ENCODE measurements at places on chromosomes 11 and 22.

DNA sequence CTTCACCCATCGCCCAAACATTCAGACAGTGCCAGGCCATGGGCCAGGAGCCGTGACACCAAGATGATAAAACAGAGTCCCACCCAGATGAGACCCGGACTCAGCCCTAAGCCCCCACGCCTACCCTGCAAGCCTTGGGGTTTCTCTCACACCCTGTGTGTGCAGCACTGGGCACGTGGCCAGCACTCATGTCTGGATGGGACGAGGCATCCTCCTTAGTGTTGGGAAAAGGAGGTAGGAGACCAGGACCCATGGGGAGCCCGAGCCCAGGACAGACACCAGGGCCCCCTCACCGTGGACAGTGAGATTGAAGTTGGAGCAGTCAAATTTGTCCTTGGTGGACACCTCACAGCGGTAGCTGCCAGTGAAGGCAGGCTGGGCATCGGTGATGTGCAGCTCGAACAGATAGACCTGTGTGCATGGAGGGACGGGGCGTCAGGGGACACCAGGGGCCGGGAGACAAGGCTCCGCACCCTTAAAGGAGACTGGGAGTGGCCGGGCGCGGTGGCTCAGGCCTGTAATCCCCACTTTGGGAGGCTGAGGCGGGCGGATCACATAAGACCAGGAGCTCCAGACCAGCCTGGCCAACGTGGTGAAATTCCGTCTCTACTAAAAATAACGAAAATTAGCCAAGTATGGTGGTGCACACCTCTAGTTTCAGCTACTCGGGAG is 4.2 kb downstream of the MYBPC3 start:
- H3K4me1 ChIP-seq: no peaks in the 10 kb centered on the region
- H3K27ac ChIP-seq: no peak overlapping the region
- DNase-seq: no peak

DNA sequence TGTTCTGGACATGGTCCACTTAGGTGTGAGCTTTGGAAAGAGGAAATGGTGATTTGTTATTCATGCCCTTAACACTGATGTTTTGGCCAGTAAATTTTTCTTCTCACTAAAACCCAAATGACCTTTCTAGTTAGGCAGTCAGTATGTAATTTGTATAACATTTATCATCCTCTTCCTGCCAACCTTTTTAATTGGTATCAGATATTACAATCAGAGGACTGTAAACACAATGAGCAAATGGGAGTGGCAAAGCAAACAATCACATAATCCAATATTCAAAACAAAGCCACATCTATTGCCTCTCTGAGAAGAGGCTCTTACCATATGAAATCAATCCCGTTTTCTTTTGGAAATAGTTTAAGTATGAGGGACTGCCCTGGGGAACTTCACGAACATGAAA is 49.1 kb downstream of the BBOX1 start:
- no peaks in the 10 kb centered on the region for H3K36me3 ChIP-seq
- no peak overlapping the region for H3K4me3 ChIP-seq
- H3K27me3 ChIP-seq: no peaks in the 10 kb centered on the region
- no peak overlapping the region for H3K27ac ChIP-seq
- H3K4me1 ChIP-seq: no peaks in the 10 kb centered on the region
- no peak for DNase-seq

DNA sequence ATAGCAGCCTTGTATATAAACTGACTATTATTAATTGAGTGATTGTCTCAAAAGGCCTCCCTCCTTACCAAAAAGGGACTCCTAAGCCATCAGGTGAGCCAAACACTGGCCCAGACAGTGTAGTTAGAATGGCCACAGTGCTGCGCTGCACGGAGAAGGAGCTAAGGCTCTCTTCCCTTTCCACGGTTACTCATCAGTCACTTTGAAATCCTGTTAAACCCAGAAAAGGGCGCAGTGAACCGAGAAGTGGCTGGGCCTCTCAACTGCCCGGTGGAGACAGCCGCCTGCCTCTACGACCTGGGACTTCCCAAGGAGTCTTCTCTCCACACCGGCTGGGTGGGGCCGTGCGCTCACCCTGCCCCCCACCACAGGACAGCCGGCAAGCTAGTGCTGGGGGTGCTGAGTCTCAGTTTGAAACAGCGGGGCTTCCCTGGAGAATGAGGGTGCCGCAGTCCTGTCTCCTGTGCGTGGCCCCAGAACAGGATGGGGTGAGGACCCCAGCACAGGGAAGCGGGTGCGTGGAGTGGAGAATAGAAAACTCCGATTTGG is 1.3 kb downstream of the MYH9 start:
- H3K4me3 ChIP-seq: peak overlapping the region; percentile 90
- no peaks in the 10 kb centered on the region for H3K36me3 ChIP-seq
- H3K27me3 ChIP-seq: no peaks in the 10 kb centered on the region
- peak overlapping the region; percentile 100 for H3K27ac ChIP-seq
- H3K4me1 ChIP-seq: peaks cover 61% of the 10 kb centered on the region

DNA sequence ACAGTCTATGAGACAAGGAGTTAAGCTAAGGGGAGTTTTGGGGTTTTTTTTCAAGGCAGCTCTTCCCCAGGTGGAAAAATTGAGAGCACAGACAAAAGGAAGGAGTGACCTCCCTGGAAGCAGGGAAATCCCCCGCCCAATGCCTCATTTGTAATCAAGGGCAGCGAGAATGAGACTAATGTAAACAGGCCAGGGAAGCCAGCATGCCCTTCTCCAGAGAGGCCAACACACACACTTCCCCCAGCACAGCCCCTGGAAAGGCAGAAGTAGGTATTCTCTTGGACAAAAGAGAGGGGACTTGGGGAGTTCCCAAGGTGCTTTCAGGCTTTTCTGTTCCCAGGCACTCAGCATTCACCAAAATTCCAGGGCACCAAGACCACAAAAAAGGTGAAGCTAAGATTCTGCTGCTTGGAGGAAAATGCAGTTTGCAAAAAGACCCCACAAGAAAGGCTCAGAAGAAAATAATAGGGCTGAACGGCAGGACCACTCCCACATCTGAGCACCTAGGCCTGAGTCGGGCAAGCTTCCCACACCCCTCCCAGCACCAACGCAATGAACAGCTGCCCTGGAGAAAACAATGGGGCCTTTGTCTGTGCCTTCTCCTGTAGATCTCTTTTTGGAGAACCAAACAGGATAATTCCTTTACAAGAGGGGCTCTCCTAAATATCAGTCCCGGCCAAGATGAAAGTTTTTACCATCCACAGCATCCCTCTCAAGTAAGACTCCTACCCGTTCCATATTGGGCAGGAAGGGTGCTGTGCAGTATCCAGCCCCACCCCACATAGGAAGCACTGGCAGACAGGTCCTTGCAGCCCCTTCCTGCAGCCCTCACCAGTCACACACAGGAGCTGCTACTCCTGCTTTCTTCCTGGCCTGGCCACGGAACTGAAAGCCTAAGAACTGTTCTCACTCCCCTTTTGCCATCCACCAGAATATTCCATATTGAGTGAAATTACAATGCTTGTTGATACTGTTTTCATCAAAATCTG is 70.7 kb upstream of the AKIP1 start:
- no peaks in the 10 kb centered on the region for H3K27me3 ChIP-seq
- H3K27ac ChIP-seq: peak overlapping the region; percentile 68
- peaks cover 19% of the 10 kb centered on the region for H3K4me1 ChIP-seq
- H3K36me3 ChIP-seq: no peaks in the 10 kb centered on the region
- H3K4me3 ChIP-seq: no peak overlapping the region

DNA sequence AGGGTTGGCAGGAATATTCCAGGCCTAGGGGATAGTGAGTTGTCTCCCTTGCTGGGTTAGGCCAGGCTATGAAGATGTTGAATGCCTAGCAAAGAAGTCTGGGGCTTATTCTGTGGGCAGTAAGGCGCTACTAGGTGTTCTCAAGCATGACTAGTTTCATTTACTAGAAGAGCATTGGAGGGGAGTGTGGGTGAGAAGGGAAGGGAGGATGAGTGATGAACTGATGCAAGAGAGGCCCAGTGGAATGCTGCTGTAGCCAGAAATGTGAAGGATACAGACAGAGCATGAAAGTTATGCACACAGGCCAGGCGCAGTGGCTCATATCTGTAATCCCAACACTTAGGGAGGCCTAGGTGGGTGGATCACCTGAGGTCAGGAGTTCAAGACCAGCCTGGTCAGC is 33.5 kb downstream of the POU2F3 start:
- H3K27ac ChIP-seq: no peak overlapping the region
- no peak overlapping the region for H3K4me3 ChIP-seq
- H3K27me3 ChIP-seq: peaks cover 29% of the 10 kb centered on the region
- H3K36me3 ChIP-seq: no peaks in the 10 kb centered on the region

DNA sequence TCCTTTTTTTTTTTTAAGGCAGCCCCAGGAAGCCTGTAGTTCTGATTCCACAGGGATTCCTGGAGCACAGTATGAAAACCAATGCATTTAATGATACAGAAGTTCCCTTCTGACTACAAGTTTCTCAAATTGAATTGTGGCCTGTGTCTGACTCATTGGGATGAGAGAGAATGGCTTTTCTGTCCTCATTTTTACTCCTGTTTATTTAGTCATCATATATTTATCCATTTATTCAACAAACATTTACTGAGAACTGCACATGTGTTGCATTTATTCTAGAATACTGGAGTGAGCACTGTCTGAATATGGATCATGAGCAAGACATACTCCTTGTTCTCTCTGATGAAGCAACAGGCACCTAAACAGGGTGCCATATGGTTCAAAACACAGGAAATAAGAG is 231.2 kb downstream of the NTM start:
- no peaks in the 10 kb centered on the region for H3K36me3 ChIP-seq
- DNase-seq: no peak
- H3K4me1 ChIP-seq: no peaks in the 10 kb centered on the region
- H3K27me3 ChIP-seq: no peaks in the 10 kb centered on the region

GRCh38 chr11:105588001-105588400 is 21.9 kb upstream of the GRIA4 start:
- DNase-seq: no peak
- H3K4me3 ChIP-seq: no peak overlapping the region
- no peak overlapping the region for H3K27ac ChIP-seq
- H3K27me3 ChIP-seq: no peaks in the 10 kb centered on the region

- H3K27ac ChIP-seq: peak overlapping the region; percentile 34
- no peaks in the 10 kb centered on the region for H3K36me3 ChIP-seq
- peaks cover 12% of the 10 kb centered on the region for H3K4me1 ChIP-seq
Observed at GRCh38 chr11:10380921-10381320, 74.1 kb upstream of the AMPD3 start.

DNA sequence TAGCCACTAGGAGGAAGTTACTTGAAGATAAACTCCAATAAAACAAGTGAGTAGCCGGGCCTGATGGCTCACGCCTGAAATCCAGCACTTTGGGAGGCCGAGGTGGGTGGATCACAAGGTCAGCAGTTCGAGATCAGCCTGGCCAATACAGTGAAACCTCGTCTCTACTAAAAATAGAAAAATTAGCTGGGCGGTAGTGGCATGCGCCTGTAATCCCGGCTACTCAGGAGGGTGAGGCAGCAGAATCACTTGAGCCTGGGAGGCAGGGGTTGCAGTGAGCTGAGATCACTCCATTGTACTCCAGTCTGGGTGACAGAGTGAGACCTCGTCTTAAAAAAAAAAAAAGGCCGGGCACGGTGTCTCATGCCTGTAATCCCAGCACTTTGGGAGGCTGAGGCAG is 34.0 kb upstream of the CLPB start:
- H3K4me3 ChIP-seq: no peak overlapping the region
- H3K27ac ChIP-seq: no peak overlapping the region
- DNase-seq: no peak
- H3K4me1 ChIP-seq: no peaks in the 10 kb centered on the region

GRCh38 chr11:44858796-44859527 is 91.7 kb downstream of the TP53I11 start:
- peaks cover 86% of the 10 kb centered on the region for H3K4me1 ChIP-seq
- H3K27me3 ChIP-seq: no peaks in the 10 kb centered on the region
- no peaks in the 10 kb centered on the region for H3K36me3 ChIP-seq
- H3K27ac ChIP-seq: peak overlapping the region; percentile 92

GRCh38 chr11:57458410-57459163 is 1.7 kb upstream of the RTN4RL2 start:
- H3K4me1 ChIP-seq: peaks cover 45% of the 10 kb centered on the region
- H3K27ac ChIP-seq: no peak overlapping the region
- no peak for DNase-seq
- peaks cover 30% of the 10 kb centered on the region for H3K27me3 ChIP-seq
- H3K36me3 ChIP-seq: no peaks in the 10 kb centered on the region
- peak overlapping the region; percentile 45 for H3K4me3 ChIP-seq

- no peak overlapping the region for H3K27ac ChIP-seq
- H3K4me3 ChIP-seq: no peak overlapping the region
- DNase-seq: no peak
- H3K36me3 ChIP-seq: no peaks in the 10 kb centered on the region
- no peaks in the 10 kb centered on the region for H3K27me3 ChIP-seq
- H3K4me1 ChIP-seq: no peaks in the 10 kb centered on the region
Observed at GRCh38 chr22:37276776-37277175, 5.5 kb upstream of the CYTH4 start.
